ENCODE measurements at places on chromosomes 5 and 9. TPM values are rescaled to one million over a fixed set of nuclear protein-coding genes. Genes with fewer than 3 reads are reported as not detected.

The APBA1 gene
- total RNA-seq: 6.2 TPM

The BNC2 gene
- not detected for total RNA-seq

The HAVCR2 gene
- total RNA-seq: 44.5 TPM

The ATG12 gene
- total RNA-seq: 41.8 TPM

The SLC6A3 gene
- 0.41 TPM for total RNA-seq

The NME5 gene
- not detected for total RNA-seq

The C9orf153 gene
- 0.25 TPM for total RNA-seq

The IFNA17 gene
- not detected for total RNA-seq

The SLC25A25 gene
- 17.8 TPM for total RNA-seq

The FCN1 gene
- total RNA-seq: not detected

The PRDM9 gene
- total RNA-seq: not detected

The DRD1 gene
- not detected for total RNA-seq

The FOXD4L5 gene
- total RNA-seq: not detected

The TAF11L10 gene
- total RNA-seq: not detected

The C9orf72 gene
- total RNA-seq: 8.2 TPM

The PKD2L2 gene
- not detected for total RNA-seq

The FRMD3 gene
- total RNA-seq: 0.50 TPM

The ADAMTS2 gene
- total RNA-seq: not detected
